ENCODE measurements at places on chromosomes 2 and 18.
A peak's percentile ranks its signal among the peaks of the same experiment; 100 is the strongest.

DNA sequence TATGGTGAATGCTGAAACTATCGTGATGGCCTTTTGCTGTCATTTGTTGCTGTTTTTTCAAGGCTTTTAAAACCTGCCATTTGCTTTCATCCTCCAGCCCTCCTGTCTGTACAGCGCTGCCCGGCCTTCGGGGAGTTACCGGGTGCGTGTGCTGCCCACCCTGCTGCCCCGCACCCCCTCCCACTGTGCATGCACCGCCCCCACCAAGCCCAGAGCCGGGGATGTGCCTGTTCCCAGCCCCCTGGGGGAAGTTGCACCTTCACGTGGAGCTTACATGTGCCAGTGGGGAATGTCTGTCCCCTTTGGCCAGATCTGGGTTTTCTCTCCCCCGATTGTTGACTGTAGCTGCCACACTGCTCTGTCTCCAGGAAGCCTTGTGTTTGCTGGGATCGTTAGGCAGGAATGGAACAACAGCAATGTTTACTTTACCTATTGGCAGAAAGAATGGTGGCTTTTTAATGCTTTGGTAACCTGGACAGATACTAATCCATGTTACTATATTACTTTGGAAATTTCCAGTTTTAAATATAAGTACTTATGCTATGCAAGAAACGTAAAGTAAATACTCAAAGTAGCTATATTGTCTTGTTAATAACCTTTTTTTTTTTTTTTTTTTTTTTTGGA lies 64.8 kb upstream of the RBM44 start:
- no peak for DNase-seq

DNA sequence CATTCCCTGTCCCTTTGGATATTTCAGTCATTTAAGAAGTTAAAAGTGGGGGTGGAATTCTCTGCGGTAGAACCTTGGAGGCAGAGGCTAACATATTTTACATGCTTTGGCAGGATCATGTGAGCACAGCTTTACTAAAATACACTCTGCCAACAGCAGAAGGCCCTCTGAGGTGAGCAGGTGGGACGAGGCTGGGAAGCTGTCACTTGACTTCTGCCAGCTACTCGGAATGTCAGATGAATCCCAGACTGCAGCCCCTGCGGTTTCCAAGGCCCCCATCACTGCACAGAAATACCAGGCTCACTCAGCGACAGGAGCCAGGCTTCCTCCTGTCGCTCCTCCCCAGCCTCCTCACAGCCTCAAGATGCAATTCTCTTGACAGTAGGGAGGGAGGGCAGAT lies 220.9 kb upstream of the REV1 start:
- DNase-seq: no peak

- DNase-seq: no peak
These were observed 211.8 kb downstream of the SLC8A1 start for GRCh38 chr2:40240070-40240469.

DNA sequence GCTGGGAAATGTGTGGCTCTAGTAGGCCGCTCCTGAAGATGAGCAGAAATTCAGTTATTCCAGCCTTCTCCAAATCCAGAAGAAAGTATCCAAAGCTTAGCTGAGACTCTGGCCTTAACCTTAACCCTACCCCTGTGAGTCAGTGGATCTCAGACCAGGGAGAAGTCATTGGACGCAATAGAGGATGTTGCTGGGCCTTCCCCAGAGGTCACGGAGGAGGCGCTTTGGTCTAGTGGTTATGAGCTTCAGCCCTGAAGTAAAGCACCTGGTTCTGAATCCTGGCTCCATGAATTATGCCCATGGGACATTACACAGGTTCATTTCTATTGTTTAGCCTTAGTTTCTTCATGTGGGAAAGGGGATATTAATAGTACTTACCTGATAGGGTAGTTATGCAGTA lies 24.0 kb downstream of the PKDCC start:
- DNase-seq: no peak

GRCh38 chr18:715626-716025 lies 3.2 kb upstream of the ENOSF1 start:
- DNase-seq: no peak

GRCh38 chr2:39665811-39666490 lies at the start of gene TMEM178A:
TSS of gene TMEM178A (plus strand) at chr2:39665917. CDS start at chr2:39665975, 58 bp downstream.
- DNase-seq: no peak

- DNase-seq: no peak
These were observed 27.9 kb downstream of the MGAT4A start for GRCh38 chr2:98702858-98703620.

GRCh38 chr2:38116762-38117161 lies 40.8 kb upstream of the CYP1B1 start:
- DNase-seq: no peak

DNA sequence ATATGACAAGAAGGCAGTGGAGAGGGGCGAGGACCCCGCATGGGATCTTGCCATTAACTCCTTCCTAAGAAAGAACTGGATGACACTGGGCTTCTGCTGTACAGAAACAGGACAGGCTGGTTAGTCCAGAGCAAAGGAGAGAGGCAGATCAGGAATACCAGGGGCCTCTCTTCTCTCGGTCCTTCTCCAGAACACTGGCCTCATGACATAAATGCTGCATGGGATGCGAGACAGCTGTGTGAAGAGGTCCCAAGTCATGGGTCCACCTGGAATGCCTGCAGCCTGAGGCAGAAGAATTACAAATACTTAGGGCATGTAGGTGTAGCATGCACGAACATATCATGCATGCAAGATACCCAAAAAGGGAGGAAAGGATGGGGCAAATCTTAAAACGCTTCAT lies 9.1 kb downstream of the MBOAT2 start:
- no peak for DNase-seq

DNA sequence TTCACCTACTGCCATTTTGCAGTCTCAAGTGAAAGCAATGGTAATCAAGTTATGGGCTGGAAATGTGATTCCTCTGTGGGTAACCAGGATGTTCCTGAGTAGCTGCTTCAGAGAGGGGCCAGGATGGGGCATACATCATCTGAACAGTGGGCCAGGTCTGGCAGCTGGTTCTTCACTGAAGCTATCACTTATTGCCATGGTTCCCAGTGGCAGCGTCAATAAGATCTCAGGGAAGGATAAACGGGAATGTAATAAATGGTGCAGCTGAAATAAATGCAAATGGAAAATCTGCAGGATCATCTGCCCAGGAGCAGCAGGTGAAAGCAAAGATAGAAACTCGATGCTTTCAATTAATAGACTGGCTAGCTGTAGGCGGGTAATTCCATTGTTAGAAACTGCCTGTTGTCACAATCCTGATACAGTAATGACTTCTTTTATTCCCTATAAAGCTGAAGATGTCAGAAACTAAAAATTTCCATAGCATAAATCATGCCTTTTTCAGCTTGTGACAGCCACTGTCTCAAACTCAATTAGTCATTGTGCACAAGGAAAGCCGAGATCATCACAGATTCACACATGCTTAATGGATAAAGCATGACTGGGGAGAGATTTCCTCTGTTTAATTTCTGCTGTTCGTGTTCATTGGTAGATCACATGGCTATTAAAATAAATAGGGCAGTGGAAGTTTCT lies 56.2 kb upstream of the CCDC85A start:
- no peak for DNase-seq

DNA sequence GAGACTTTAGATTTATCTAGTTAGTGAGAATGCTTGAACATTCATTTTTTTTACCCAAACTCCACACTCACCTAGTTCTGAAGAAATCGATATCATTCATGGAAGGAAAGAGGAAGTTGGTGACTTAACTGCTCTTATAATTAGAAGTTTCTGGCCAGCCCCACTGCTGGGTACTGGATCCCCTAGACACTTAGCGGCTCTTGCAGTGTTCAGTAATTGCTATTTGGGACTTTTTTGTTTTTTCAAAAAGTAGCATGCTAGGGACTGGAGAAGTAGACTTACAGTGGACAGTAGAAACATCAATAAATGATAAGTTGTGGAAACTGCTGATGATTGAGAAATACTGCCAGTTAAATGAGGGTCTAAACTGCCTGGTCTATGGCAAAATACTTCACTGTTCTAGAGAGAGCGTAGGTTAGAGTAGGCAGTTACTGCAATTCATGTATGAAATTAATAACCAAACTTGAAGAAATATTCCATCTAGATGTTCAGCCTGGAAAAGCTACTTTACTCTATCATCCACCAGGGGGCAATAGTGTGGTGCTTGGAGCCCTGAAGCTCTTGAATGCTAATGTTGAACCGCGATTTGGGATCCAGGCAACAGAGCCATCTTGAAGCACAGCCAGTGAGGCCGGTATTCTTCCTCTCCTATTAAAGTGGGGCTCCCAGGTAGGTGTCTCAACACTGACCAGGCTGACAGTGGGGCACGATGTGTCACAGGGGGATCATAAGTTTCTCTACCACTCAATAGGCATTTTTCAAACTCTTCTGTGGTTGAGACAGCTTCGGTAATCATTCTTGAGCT lies 146.1 kb upstream of the SESTD1 start:
- DNase-seq: no peak

GRCh38 chr2:105127289-105127915 lies 89.5 kb downstream of the MRPS9 start:
- no peak for DNase-seq

DNA sequence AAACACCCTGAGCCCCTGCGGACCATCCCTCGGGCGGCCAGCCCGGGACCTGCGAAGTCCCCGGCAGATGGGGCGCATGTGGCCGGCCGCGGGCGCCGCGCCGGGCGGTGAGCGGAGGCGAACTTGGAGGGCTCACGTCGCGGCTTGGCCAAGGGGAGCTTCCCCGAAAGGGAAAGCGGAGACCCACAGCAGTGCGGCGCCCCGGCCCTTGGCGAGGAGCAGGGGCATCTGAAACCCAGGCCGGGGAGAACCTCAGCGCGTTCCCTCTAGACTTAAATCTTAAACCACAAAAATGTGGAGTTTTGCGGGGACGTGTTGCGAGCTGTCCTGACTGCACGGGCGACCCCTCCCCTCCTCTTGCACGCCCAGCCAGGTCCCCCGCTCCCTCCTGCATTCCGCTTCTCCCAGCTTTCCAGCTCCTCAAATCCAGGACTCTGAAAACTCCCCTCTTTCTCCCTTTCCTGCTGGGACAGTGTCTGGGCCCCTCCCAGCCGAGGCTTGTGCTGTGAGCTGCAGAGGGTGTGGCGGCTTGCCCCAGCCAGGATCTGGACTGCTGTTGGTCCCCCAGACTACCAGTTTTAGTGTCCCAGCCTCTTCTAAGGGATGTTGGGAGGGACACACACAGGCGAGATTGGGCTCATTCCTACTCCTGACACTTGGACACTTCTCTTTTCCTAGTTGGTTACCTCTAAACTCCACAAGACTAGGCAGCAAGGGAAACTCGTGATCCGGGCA lies 1.3 kb downstream of the FMNL2 start:
- no peak for DNase-seq

DNA sequence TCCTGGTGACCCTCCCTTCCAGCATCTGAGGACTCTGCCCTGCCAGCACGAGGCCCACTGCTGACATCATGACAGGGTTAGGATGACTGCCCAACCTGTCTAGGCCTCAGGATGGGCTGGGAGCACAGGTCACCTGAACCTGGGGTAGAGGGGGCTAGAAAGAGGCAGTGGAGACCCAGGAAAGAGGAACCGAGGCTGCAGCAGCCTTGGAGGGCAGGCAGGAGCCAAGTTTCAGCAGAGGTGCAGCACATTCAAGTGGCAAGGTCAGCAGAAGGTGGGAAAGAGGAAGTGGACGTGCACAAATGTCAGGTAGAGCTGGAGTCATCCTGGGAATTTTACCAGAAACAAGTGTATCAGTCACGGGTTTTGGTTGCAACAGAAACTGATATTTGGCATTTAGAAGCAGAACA lies 13.6 kb upstream of the RAB10 start:
- DNase-seq: no peak

DNA sequence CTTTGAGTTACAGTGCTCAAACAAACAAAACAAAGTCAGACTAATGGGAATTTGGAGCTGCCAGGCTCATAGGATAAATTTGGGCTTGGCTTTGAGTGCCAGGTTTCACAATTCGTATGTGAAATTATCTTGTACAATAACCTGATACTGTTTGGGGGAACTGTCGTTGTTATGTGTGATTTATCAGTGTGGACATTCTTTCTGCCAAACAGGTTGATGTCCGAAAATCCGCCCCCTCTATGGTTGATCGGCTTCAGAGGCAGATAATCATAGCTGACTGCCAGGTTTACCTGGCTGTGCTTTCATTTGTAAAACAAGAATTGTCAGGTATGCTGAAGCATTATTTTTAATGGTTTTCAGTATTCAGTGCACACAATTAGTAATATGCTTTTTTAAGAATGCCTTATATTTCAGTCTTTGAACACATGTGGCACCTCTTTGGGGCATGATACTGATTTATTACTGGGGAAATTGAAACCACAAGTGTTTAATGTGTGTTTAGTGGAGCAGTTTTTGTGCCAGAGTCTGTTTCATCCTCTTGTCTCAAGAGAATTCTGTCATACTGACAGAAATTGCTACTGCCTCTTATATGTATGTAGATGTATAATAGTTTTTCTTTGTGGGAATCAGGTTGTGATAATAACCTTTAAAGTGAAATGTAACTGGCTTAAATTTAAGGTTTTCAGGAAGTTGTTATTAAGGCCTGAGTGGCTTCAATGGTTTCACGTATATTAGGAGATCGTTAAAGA lies 54.6 kb downstream of the TTC39C start:
- no peak for DNase-seq

GRCh38 chr2:95328358-95329125 lies 31.4 kb downstream of the KCNIP3 start:
- DNase-seq: no peak

DNA sequence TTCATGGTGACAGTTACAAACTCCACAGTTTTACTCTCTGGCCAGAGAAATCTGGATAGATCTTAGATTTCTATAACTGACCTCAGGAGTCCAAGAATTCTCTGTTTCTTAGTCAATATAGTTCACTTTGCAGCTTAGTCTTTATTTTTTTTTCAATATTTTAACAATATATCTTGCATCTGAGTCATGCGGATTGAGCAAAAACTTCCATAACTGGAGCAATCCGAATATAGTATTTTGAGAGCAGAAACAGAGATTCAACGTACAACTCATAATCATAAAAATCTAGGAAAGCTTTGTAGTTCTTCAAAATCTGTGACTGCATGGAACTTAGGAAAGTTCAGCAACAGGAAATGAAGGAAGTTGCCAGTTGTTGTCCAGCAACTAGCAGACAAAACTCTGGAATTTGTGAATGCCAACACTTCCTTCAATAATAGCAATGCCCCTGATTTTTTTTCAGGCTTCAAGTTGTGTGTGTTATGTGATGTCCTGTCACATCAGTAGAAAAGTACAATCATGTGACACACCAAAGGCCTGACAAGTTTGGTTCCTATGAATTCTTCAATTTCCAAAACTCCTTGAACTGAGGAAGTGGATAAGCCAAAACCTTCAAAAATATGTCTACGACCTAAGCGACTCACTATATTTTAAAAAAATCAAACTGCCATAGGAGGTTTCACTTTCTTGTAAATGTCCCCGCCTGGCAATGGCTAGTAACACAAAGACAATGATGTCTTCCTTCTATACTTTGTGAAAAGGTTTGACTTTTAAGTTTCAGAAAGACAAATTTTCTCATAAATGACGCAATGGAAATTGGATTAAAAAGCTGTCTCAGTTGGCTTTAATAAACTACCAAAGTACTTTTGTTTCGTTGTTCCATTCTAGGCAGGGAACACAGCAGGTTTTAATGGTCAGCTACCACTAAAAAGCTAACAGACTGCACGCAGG lies 510.6 kb downstream of the ERBB4 start:
- DNase-seq: no peak

- DNase-seq: no peak
These were observed 18.2 kb downstream of the NRP2 start for GRCh38 chr2:205700331-205701132.

GRCh38 chr2:47721296-47721695 lies 61.6 kb upstream of the MSH6 start:
- no peak for DNase-seq

GRCh38 chr2:175180701-175181103 lies 808 bp downstream of the ATP5MC3 start:
- peak; percentile 39 for DNase-seq

- no peak for DNase-seq
These were observed 800.2 kb downstream of the PLCL1 start for GRCh38 chr2:198604599-198604998.

- no peak for DNase-seq
These were observed 41.3 kb downstream of the ESCO1 start for GRCh38 chr18:21559195-21559594.
